Left ventricle myocardium superior (tissue), 1 donor: ENCODE measurements at places on chromosomes 3 and 15. TPM values are rescaled to one million over a fixed set of nuclear protein-coding genes. Genes with fewer than 3 reads are reported as not detected.

The SOX2 gene
- total RNA-seq = 0.22 TPM

GRCh38 chr15:61556037-61556648, 327.0 kb upstream of the RORA start:
- no peak for DNase-seq

The PLAAT1 gene
- 4.9 TPM for total RNA-seq

DNA sequence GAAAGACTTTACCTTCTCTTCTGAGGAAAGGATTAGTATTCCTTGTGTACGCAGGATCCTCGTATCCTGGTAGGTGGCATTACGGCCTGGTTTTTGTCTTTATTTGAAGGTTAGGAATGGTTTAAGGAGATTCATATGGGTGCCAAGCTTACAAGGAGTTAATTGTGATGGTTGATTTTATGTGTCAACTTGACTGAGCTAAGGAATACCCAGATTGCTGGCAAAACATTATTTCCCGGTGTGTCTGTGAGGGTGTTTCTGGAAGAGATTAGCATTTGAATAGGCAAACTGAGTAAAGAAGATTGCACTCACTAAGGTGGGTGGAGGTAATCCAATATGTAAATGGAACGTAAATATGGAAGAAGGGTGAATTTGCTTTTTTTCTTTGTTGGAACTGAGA, 44.4 kb upstream of the ABI3BP start:
- no peak for DNase-seq

- DNase-seq = no peak
Observed at GRCh38 chr3:123346021-123346420, 102.9 kb downstream of the ADCY5 start.

- DNase-seq = no peak
Observed at GRCh38 chr15:45810201-45810600, 175.4 kb downstream of the SQOR start.

DNA sequence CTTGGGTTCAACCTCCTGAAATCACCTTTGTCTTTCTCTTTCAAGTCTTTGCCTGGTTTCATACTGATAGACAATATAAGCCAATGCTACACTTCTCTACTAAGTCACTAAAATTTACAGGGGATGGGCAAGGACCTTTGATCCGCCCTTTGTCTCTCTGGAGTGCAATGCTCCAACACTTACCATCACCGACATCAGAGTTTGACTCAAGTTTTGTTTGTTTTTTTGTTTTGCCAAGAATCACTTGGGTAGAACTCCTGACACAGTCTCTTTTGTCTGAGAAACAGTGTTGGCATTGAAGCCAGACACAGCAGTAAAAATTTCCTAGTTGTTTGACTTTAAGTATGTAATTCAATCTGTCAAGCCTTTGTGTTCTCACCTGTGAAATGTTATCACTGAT, 29.3 kb downstream of the NFKBIZ start:
- DNase-seq = no peak
